ENCODE measurements at places on chromosomes 7 and 10. TPM values are rescaled to one million over a fixed set of nuclear protein-coding genes. Genes with fewer than 3 reads are reported as not detected.

The PLAC9 gene
- polyA plus RNA-seq = 36.4 TPM

The NPFFR1 gene
- 1.7 TPM for polyA plus RNA-seq

The LRRC27 gene
- polyA plus RNA-seq = 31.2 TPM

The HDAC9 gene
- 21.4 TPM for polyA plus RNA-seq

The KCNIP2 gene
- 51.9 TPM for polyA plus RNA-seq

The DLX6 gene
- not detected for polyA plus RNA-seq
